ENCODE measurements at places on chromosomes 7 and 10.

DNA sequence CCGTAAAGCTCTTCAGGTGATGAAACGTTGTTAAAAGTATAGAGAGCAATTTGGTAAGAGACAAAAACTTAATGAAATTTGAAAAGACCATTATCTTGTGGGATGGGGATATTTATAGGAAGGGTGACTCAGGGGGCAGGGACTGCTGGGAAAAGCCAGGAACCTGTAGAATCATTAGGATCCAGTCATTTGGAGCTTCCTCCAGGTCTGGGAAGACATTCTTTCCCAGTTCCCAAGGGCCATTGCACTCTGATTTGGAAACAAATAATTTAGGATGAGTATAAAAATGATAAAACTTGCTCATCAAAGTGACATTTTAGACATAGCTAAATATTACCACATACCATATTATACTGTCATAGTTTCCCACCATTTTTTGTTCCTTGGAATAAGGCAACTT, 143.9 kb downstream of the PFKFB3 start:
- no peak overlapping the region for H3K4me3 ChIP-seq
- no peak for DNase-seq
- H3K4me1 ChIP-seq, result peaks cover 49% of the 10 kb centered on the region
- peaks cover 11% of the 10 kb centered on the region for H3K27me3 ChIP-seq

- DNase-seq, result no peak
- no peak overlapping the region for H3K27ac ChIP-seq
- no peak overlapping the region for H3K4me3 ChIP-seq
- H3K36me3 ChIP-seq, result peaks cover 42% of the 10 kb centered on the region
These were observed 58.1 kb upstream of the DGKI start for GRCh38 chr7:137904833-137905232.

DNA sequence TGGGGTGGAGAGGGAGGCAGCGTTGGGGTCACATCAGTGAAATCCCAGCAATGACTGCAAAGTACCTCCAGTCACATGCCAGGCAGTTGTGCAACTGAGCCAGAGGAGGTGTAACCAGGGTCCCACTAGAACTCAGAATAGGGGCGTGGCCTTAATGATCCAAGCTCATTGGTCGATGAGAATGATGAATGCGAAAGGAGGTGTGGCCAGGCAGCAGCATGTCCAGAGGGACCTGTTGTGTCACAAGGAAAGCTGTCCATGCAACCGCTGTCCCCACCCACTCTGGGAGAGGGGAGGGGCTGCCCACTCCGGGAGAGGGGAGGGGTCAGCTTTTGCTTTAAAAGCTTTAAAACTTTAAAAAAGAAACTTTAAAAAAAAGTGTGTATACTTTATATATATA, 25.3 kb upstream of the MTPAP start:
- H3K36me3 ChIP-seq, result no peaks in the 10 kb centered on the region
- no peak overlapping the region for H3K27ac ChIP-seq
- H3K4me1 ChIP-seq, result no peaks in the 10 kb centered on the region
- no peaks in the 10 kb centered on the region for H3K27me3 ChIP-seq
- no peak for DNase-seq

DNA sequence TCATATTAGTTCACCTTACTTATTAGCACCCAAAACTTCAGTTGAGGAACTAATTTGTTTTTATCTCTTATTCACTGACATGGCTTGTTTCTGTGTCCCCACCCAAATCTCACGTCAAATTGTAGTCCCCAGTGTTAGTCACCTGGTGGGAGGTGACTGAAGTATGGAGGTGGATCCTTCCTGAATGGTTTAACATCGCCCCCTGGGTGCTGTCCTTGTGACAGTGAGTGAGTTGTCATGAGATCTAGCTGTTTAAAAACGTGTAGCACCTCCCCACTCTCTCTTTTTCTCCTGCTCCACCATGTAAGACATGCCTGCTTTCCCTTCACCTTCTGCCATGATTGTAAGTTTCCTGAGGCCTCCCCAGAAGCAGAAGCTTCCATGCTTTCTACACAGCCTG, 75.0 kb upstream of the HECTD2 start:
- H3K4me1 ChIP-seq, result no peaks in the 10 kb centered on the region
- H3K27me3 ChIP-seq, result peaks cover 2% of the 10 kb centered on the region
- no peak for DNase-seq

GRCh38 chr10:13913897-13914296, 327.1 kb downstream of the PRPF18 start:
- H3K4me1 ChIP-seq, result peaks cover 3% of the 10 kb centered on the region
- no peak overlapping the region for H3K4me3 ChIP-seq
- no peak overlapping the region for H3K27ac ChIP-seq
- DNase-seq, result no peak
- H3K27me3 ChIP-seq, result no peaks in the 10 kb centered on the region

GRCh38 chr10:47165711-47166404, 134.1 kb upstream of the GDF10 start:
- peak overlapping the region; percentile 44 for H3K4me3 ChIP-seq
- DNase-seq, result peak; percentile 61
- no peaks in the 10 kb centered on the region for H3K36me3 ChIP-seq

DNA sequence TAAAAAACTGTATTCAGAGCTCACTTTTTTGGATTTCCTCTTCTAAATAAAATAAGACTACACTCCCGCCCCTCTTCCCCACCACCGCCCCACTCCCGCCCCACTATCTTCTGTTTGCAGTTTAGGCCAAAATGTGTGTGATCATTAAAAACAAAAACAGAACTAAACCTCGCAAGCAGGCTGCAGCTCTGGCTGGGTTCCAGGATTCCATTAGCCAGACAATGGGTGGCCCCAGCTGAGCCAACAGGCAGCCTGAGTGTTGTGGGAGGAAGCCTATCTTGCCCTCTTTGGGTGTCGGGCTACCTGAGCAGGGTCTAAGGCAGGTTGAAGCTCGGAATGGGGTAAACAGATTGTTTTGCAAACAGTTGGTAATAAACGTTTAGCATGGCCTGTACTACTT, 41.7 kb downstream of the ARL4A start:
- peaks cover 8% of the 10 kb centered on the region for H3K4me1 ChIP-seq
- no peak overlapping the region for H3K27ac ChIP-seq
- peaks cover 4% of the 10 kb centered on the region for H3K27me3 ChIP-seq
- no peak overlapping the region for H3K4me3 ChIP-seq
- H3K36me3 ChIP-seq, result no peaks in the 10 kb centered on the region
- no peak for DNase-seq
